ENCODE measurements at places on chromosomes 6 and 20. TPM values are rescaled to one million over a fixed set of nuclear protein-coding genes. Genes with fewer than 3 reads are reported as not detected.

DNA sequence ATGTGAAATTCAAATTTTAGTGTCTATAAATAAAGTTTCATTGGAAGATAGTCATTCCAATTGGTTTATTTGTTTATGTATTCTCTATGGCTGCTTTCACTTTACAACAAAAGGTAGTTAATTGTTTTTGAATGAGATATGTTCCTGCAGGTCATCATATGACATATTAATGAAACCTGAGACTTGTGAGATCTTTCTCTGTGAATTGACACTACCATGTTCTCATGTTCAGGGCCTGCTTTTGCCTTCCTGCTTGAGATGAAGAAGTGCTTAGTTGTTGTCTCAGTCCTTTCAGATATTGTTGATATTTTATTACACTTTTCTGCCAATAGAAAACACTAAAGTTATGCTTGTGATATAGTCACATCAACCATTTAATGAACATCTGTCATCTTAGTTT, 132.5 kb downstream of the UTRN start:
- no peaks in the 10 kb centered on the region for H3K27me3 ChIP-seq
- no peak for DNase-seq
- no peak overlapping the region for H3K4me3 ChIP-seq
- H3K27ac ChIP-seq: no peak overlapping the region
- H3K36me3 ChIP-seq: no peaks in the 10 kb centered on the region
- peaks cover 6% of the 10 kb centered on the region for H3K4me1 ChIP-seq

GRCh38 chr6:31970604-31971271, 1.2 kb downstream of the DXO start:
- no peaks in the 10 kb centered on the region for H3K27me3 ChIP-seq
- peaks cover 42% of the 10 kb centered on the region for H3K4me1 ChIP-seq
- H3K36me3 ChIP-seq: no peaks in the 10 kb centered on the region
- DNase-seq: no peak

GRCh38 chr20:7702141-7702540, 238.1 kb downstream of the HAO1 start:
- no peaks in the 10 kb centered on the region for H3K27me3 ChIP-seq
- no peak overlapping the region for H3K4me3 ChIP-seq
- H3K4me1 ChIP-seq: no peaks in the 10 kb centered on the region
- no peaks in the 10 kb centered on the region for H3K36me3 ChIP-seq
- no peak for DNase-seq
- no peak overlapping the region for H3K27ac ChIP-seq

GRCh38 chr6:14313248-14313647, 195.7 kb downstream of the CD83 start:
- no peaks in the 10 kb centered on the region for H3K36me3 ChIP-seq
- H3K27me3 ChIP-seq: no peaks in the 10 kb centered on the region
- no peak for DNase-seq
- H3K4me1 ChIP-seq: no peaks in the 10 kb centered on the region
- no peak overlapping the region for H3K27ac ChIP-seq
- no peak overlapping the region for H3K4me3 ChIP-seq

- peaks cover 53% of the 10 kb centered on the region for H3K4me1 ChIP-seq
- peak overlapping the region; percentile 40 for H3K27ac ChIP-seq
- H3K27me3 ChIP-seq: no peaks in the 10 kb centered on the region
- H3K36me3 ChIP-seq: no peaks in the 10 kb centered on the region
Measured at GRCh38 chr20:23161244-23161891, 75.2 kb upstream of the CD93 start.

- H3K4me3 ChIP-seq: no peak overlapping the region
- no peak for DNase-seq
- no peaks in the 10 kb centered on the region for H3K4me1 ChIP-seq
- no peaks in the 10 kb centered on the region for H3K36me3 ChIP-seq
Measured at GRCh38 chr6:46218457-46218856, 47.7 kb upstream of the ENPP5 start.

DNA sequence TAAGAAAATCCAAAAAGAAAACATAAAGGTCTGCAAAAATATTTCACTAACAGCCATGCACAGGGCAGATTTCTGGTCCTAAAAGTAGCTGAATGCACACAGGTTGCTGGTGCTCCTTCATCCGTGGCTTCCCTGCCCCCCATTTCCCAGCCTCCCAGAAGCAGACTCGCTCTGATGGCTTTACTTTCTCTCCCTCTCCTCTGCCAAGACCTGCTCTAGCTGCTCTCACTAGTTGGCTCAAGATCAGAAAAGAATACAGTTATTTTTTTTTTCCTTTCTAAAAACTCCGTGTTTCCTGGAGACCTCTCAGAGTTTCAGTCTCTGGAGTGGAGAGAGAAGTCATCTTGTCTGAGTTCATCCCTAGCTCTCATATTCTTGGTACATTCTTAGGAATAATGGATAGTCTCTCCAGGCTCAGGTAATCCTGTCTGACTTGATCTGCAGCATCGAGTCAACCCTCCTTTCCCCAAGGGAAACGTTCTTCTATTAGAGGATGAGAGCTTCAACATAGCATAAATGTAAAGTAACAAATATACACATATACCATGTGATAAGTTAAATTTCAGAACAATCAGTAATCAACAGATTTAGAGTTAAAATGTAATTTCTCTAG, 214.2 kb downstream of the TBC1D7 start:
- peaks cover 5% of the 10 kb centered on the region for H3K4me1 ChIP-seq
- H3K4me3 ChIP-seq: no peak overlapping the region
- H3K27ac ChIP-seq: no peak overlapping the region

GRCh38 chr6:7087066-7087465, 20.7 kb upstream of the RREB1 start:
- peaks cover 16% of the 10 kb centered on the region for H3K4me1 ChIP-seq
- H3K4me3 ChIP-seq: peak overlapping the region; percentile 35
- no peak for DNase-seq
- peak overlapping the region; percentile 9 for H3K27ac ChIP-seq
- H3K27me3 ChIP-seq: no peaks in the 10 kb centered on the region
- no peaks in the 10 kb centered on the region for H3K36me3 ChIP-seq

DNA sequence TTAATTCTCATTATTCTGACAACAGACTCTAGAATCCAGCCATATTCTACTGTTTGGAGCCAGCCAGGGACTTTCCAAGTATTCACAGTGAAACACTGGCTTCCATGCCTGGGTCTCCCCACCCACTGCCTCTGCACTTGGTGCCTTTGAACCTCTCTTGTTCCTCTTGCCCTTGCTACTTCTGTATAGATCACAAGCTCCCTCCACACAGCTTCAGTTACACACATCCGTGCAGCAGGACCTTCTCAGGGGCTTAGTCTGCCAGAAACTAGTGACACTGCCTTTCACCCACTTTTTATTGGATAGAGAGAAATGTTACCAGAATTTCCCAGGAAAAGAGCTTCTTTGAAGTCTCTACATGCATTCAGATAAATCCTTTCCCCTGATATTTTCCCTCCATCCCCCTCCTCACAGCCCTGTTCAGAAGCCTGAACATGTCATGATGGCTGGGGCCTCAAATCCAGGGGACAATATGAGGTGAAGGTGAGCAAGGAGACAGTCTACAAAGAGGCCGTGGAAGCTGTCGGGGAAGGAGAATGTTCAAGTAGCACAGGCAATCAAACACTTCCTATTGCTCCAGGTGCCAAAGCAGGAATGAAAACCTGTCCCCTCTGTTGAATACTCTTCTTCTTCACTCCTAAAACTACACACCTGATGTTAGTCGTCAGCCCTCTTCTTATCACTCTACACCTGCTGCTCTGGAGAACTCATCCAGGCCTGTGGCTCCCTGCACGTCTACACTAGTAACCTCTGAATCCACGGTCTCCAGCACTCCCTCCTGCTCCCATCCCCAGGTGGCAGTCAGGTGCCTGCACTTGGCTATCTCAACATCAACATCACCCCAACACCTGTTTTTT, 20.2 kb upstream of the HLA-DOA start:
- H3K27me3 ChIP-seq: no peaks in the 10 kb centered on the region
- no peak overlapping the region for H3K4me3 ChIP-seq
- H3K27ac ChIP-seq: peak overlapping the region; percentile 50
- H3K36me3 ChIP-seq: no peaks in the 10 kb centered on the region
- no peaks in the 10 kb centered on the region for H3K4me1 ChIP-seq

GRCh38 chr6:165486183-165487137, 176.6 kb downstream of the PDE10A start:
- no peaks in the 10 kb centered on the region for H3K27me3 ChIP-seq
- no peaks in the 10 kb centered on the region for H3K36me3 ChIP-seq
- H3K27ac ChIP-seq: no peak overlapping the region
- H3K4me1 ChIP-seq: no peaks in the 10 kb centered on the region
- no peak overlapping the region for H3K4me3 ChIP-seq
- no peak for DNase-seq

DNA sequence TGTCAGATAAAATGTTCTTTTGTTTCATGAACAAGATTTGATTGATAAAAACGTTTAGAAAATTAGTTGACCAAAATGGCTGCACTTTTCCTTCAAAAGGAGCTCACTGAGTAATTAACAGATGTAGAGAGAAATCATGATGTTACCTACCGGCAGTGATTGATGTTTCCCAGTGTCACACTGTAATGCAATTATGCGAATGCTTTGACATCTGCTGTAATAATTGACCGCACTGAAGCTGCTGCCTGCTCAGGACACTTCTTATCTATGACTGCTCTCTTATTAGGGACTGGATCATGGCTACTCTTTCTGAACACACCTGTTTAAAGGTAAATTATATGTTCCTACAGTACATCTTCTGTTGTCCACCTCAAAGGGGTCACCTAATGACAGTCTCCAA, 94.6 kb downstream of the GPR63 start:
- no peak for DNase-seq
- no peaks in the 10 kb centered on the region for H3K4me1 ChIP-seq
- no peak overlapping the region for H3K4me3 ChIP-seq
- H3K27me3 ChIP-seq: no peaks in the 10 kb centered on the region

GRCh38 chr20:22379472-22379871, 204.9 kb downstream of the FOXA2 start:
- H3K27me3 ChIP-seq: no peaks in the 10 kb centered on the region
- H3K27ac ChIP-seq: no peak overlapping the region
- no peak overlapping the region for H3K4me3 ChIP-seq
- no peaks in the 10 kb centered on the region for H3K36me3 ChIP-seq
- H3K4me1 ChIP-seq: no peaks in the 10 kb centered on the region
- DNase-seq: no peak

GRCh38 chr20:34437330-34437986, 74.4 kb downstream of the ITCH start:
- H3K27me3 ChIP-seq: no peaks in the 10 kb centered on the region
- H3K4me3 ChIP-seq: no peak overlapping the region
- H3K36me3 ChIP-seq: no peaks in the 10 kb centered on the region
- H3K27ac ChIP-seq: no peak overlapping the region
- no peaks in the 10 kb centered on the region for H3K4me1 ChIP-seq

DNA sequence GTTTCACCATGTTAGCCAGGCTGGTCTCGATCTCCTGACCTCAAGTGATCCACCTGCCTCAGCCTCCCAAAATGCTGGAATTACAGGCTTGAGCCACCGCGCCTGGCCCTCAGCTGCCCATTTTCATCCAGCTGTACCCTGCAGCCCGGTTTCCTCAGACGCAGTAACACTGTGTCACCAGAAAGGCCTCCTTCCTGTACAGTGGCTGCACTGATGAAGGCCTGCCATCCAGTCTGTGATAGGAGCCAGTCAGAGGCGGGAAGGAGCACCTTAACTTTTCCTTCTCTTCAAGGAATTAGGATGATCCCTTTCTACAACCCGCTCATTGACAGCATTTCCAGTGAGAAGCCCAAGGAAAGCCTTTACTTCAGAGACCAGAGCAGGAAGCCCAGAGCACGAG, 75.9 kb downstream of the GFOD1 start:
- no peak overlapping the region for H3K4me3 ChIP-seq
- H3K27ac ChIP-seq: no peak overlapping the region
- H3K36me3 ChIP-seq: no peaks in the 10 kb centered on the region
- no peaks in the 10 kb centered on the region for H3K27me3 ChIP-seq
- no peak for DNase-seq

DNA sequence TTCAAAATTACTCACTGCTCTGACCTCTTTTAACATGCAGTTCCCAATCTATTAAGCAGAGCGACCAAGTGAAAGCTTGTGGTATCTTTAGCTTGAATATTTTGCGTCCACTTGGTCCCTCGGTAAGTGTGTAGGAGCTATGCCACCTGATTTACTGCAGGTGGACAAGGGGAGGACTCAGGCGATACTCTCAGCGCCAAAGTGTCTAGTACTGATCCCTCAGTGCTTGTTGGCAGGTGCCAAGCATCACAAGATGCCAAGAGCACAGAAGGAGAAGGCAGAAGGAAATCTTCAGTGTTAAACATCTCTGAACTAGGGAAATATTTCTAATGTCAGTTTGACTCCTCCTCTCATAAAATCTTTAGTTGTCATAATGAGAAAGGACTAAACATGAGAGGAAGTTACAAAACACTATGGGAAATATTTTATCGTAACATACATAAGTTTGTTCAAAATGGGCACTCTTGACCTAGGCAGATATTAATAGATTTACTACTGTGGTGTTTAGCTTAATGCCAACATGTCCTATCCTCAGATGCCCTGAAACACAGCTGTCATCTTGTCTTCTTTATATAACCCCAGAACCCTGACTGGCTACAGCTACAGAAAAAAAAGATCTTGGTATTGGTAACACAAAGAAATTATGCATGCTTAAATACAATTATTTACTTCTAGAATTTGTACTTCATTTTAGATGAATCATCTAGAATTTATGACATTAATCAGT, 19.5 kb downstream of the NHLRC1 start:
- no peaks in the 10 kb centered on the region for H3K27me3 ChIP-seq
- DNase-seq: no peak
- H3K4me3 ChIP-seq: no peak overlapping the region
- no peaks in the 10 kb centered on the region for H3K4me1 ChIP-seq

- H3K4me3 ChIP-seq: no peak overlapping the region
- no peaks in the 10 kb centered on the region for H3K27me3 ChIP-seq
- no peaks in the 10 kb centered on the region for H3K36me3 ChIP-seq
Measured at GRCh38 chr6:122620902-122621301, 10.7 kb downstream of the PKIB start.

- H3K27me3 ChIP-seq: no peaks in the 10 kb centered on the region
- H3K27ac ChIP-seq: no peak overlapping the region
- peaks cover 23% of the 10 kb centered on the region for H3K4me1 ChIP-seq
- no peaks in the 10 kb centered on the region for H3K36me3 ChIP-seq
- H3K4me3 ChIP-seq: no peak overlapping the region
- no peak for DNase-seq
Measured at GRCh38 chr6:112004201-112005012, 49.5 kb upstream of the CCN6 start.

DNA sequence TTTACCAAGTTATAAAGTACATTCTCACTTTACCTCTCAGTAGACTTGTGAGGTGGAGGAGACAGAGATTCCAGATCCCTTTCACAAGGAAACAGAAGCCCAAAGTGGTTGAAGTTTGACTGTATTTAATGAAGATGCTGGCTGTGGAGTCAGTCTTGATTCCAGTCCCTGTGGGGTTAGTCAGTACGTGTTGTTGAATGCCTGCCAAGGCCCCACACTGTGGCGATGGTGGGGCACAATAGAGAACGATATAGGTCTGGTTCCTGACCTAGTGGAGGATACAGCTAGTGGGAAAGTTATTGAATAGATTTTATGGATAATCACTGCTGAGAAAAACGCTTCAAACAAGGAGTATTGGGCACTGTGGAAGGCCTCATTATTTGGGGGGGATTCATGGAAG, 71.4 kb downstream of the LRRC1 start:
- H3K27ac ChIP-seq: no peak overlapping the region
- no peaks in the 10 kb centered on the region for H3K36me3 ChIP-seq
- H3K4me1 ChIP-seq: no peaks in the 10 kb centered on the region
- H3K4me3 ChIP-seq: no peak overlapping the region

The OR2J3 gene
- not detected for total RNA-seq

The PAK5 gene
- total RNA-seq: 0.25 TPM

The ABHD16B gene
- total RNA-seq: not detected

The RPL7L1 gene
- total RNA-seq: 55.7 TPM

The RPN2 gene
- total RNA-seq: 103 TPM

The CTCFL gene
- total RNA-seq: not detected

The C6orf141 gene
- 14.2 TPM for total RNA-seq

The CNR1 gene
- total RNA-seq: 6.1 TPM

The CCDC170 gene
- 2.0 TPM for total RNA-seq

The PLEKHG1 gene
- 38.5 TPM for total RNA-seq

Data from vagina (tissue), 2 donors.